ENCODE measurements at places on chromosomes 2 and 18.
A peak's percentile ranks its signal among the peaks of the same experiment; 100 is the strongest.

DNA sequence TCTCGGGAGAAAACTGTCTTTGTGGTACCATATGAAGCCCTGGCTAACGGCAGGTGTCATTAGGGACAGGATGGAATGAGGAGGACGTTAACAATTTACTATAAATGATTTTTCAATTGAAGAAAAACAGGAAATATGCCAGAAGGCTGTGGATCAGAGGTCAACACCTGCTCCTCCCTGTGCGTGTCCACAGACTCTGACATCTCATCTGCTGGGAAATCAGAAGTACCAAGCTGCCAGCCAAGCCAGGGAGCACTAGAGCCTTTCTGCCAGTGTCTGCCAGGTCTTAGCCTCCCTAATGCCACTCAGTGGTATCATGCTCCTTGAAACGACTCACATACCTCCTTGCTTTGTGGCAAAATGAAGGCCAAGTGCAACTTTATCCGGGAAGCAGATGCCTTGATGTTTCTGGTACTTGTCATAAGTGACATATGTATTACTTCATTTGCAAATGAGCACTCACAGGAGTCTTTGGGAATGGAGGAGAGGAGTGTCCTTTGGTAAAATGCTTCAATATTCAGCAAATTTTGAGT lies 541.1 kb downstream of the SATB2 start:
- no peak for DNase-seq

GRCh38 chr2:925309-925708 lies 25.3 kb upstream of the SNTG2 start:
- DNase-seq: no peak

- no peak for DNase-seq
These were observed 360.3 kb downstream of the CLIP4 start for GRCh38 chr2:29475499-29475898.

- DNase-seq: no peak
These were observed 316.6 kb downstream of the RDH14 start for GRCh38 chr2:18243816-18244215.

- DNase-seq: peak; percentile 36
These were observed 312.4 kb upstream of the MC4R start for GRCh38 chr18:60684843-60685513.

GRCh38 chr2:112829961-112830681 lies 6.5 kb downstream of the IL1B start:
- DNase-seq: no peak

DNA sequence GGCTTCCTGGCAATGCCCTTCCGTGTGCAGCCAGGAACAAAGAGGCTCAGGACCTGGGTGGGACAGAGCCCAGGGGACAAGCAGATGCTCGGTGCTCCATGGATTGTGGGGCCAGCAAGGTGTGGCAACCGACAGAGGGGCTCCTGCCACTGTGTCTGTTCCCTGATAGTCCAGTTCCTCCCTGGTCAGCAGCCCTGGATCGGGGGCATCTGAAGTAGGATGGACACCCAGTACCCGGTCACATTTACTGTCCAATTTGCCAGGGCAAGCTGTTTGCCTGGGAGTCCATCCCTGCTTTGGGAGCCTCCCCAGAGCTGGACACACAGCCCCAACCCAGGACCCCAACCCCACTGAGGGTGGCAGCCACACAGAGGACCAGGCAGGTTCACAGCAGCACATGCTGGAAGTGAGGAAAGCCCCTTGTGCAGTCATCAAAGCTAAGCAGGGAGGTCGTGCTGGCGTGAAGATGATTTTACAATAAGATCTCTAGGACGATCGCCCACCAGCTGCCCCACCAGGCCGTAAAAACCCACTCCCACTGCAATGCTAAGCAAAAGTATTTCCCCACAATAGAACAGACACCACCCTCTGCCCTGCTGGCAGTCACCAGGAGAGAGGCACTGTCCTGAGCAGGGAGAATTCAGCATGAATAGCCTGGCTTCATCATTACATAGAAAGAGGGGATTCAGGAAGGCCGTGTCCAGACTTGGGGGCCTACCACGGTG lies 141.7 kb downstream of the NDUFA10 start:
- no peak for DNase-seq

DNA sequence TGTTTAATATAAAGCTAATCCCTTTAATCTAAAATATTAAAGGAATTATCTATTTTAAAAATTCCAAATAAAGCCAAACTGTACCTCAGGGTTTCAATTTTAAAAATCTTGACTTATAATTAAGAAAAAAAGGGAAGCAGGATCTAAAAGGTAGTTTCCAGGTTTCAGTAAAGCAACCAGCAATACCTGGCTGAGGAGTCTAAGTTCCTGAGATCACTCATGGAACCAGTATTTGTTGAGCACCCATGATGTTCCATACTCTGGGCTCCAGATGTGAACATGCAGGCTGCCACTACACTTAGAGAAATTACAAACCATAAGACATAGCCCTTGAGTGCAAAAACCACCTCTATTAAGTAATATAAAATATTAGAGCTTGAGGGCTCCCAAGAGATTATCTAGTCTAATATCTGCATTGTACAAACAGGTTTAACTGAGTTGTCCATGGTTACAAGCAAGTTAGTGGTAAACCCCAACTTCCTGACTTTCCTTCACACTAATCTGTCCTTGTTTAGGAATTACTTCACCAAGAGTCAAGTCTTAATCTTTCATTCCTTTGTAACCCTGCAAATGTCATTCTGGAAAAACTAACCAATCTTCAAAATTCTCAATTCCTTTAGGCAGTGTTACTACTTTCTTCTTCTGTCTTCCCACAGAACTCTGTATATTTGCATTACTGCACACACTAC lies 49.2 kb downstream of the CLASP1 start:
- no peak for DNase-seq

DNA sequence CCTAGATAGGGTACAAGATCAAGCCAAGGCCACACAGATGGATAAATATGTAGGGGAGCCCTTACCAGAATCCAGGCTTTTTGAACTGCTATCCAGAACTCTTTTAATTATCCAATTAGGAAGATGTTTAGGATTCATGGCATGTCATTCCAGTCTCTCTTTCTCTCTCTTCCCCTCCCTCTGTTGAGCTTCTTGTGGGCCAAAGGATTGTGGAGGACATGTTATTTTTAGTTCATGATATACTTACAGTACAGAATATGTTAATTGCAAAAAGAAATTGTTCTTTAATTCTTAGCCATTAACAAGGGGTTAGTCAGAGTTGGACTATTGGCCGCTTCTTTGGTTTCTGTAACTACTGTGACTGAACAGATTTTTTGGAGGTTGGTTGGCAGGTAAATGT lies 113.0 kb downstream of the SETBP1 start:
- no peak for DNase-seq

DNA sequence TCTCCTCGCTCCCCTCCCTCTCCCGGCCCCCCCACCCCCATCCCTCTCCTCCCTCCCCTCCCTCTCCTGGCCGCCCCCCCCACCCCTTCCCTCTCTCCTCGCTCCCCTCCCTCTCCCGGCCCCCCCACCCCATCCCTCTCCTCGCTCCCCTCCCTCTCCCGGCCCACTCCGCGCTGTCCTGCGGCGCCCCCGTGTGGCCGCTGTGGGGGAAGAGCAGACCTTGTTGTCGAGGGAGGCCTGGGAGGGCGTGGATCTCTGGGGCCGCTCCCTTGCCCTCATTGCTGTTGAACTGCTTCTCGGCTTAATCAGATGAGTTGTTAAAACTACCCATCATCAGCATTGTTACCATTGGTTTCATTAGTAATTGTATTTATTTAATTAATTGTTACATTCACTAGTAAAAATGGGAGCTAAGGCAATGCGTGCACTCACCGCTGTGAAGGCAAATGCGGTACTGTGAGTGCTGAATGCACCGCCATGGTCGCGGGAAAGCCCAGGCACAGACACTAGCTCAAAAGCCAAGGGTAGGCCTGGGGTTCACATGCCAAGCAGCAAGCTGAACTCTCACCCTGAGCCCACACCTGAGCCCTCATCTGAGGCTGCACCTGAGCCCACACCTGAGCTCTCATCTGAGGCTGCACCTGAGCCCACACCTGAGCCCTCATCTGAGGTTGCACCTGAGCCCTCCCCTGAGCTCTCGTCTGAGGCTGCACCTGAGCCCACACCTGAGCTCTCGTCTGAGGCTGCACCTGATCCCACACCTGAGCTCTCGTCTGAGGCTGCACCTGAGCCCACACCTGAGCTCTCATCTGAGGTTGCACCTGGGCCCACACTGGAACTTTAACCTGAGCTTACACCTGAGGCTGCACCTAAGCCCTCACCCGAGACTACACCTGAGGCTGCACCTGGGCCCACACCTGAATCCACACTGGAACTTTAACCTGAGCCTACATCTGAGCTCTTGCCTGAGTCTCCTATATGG lies 8.8 kb downstream of the RTP5 start:
- DNase-seq: peak; percentile 52

GRCh38 chr2:179344280-179344964 lies 79.8 kb upstream of the SESTD1 start:
- peak; percentile 49 for DNase-seq

DNA sequence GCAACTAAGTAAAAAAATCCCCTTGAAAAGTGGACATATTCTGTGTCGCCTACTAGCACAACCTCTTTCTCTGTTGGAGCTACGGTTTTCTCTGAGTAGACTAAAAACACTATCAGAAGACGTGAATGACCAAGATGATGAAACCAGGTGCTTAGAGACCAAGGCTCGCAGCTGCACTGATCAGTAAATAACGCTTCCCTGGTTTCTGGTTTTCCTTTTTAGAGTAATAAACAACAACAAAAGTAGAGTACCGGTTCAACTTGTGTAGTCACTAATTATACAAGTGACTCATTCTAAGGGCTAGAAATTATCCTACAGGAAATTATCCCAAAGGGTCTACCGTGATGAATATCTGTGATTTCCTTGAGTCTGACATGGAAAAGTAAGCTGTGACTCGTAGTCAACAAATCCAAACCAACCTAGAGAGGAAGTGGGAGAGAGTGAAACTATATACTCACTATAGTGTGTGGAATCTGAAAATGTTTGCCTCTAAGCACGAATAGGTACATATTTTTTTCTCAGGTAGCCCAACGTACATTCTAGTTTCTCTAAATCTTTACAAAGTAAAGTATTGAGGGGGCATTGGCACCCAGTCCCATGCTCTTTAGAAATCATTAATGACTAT lies 17.8 kb downstream of the RASGRP3 start:
- no peak for DNase-seq

DNA sequence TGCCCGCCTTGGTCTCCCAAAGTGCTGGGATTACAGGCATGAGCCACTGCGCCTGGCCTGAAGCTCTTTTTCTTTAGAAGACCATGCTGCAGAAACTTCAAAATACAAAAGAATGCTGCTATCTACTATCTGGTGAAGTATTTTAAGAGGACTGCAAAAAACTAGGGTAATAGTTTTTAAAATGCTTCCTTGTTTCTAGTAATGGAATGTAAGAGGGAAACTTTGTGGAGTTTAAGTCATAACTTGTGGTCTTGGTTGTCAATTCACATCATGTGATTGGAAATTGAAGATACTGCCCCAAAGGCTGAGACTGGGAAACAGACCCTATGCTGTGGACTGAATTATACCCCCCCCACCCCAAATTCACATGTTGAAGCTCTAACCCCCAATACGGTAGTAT lies 68.3 kb downstream of the B3GNT2 start:
- no peak for DNase-seq

DNA sequence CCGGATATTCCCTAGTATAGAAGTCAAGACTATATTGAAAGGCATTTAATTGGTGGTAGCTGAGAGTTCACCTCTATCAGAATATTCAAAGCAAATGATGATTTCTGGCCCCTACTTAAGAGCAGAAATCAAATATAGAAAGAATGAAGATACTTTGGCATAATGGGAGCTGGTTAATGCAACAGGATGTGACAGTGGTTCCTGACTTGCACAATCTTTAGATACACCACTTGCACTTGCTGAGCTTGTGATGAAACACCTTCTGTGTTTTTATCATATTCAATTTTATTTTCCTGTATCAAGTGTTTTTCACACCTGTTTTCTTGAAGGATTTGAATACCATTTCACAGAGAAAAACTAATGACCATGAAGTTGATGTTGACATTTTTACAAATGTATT lies 124.1 kb upstream of the CDH19 start:
- no peak for DNase-seq

- DNase-seq: no peak
These were observed 346.3 kb downstream of the LRATD1 start for GRCh38 chr2:14978845-14979244.

DNA sequence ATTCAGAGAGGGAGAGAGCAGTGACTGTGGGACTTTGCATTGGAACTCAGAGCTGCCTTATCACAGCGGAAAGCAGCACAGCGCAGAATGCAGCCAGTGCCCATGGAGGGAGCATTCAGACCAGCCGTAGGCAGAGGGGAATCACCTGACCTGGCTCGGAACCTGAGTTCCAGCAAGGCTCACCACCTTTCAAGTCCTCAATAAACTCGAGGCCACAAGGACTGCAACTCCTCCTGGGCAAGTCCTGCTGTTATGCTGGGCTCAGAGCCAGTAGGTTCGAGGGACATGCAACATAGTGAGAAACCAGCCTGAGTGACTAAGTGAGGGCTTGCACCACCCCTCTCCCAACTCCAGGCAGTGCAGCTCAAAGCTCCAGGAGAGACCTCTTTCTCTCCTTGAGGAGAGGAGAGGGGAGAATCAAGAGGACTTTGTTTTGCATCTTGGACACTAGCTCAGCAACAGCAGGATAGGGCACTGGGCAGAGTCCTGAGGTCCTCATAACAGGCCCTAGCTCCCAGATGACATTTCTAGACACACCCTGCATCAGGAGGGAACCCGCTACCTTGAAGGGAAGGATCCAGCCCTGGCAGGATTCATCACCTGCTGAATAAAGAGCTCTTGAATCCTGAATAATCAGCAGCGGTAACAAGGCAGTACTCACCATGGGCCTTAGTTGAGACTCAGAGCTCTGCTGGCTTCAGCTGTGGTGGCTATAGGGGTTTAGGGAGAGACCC lies 136.8 kb upstream of the OTOS start:
- DNase-seq: peak; percentile 42

DNA sequence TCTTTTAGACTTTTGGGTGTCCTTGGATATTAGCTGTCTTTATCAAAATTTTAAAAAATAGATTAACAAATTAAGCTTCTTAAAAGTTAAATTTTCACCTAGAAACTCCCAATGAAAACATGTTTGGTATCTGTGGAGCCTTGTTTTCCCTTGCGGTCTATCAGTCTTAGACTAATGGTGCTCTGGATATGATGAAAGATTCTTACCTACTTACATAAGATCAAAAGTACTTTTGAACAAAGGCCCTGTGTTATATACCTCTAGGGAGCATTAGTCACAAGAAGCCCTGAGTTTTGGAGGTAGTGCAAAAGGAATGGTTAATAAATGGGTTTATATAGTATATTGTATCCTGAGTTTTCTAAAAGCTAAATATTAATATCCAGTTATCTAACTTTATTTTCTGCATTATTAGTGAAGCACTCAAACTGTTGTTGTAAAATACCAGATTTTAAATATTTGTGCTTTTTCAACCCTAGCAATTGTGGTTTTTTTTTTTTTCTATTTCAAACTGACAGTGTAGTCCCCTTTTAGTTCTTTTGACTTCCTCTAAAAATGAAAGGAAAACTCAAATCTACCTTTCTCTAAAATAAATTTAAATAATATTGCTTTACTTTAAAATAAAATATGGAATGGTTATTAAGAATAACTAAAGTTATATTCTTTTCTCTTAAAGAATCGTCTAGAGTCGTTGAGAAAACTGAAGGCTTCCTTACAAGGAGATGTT lies 18.1 kb downstream of the NDC80 start:
- no peak for DNase-seq

- DNase-seq: peak; percentile 84
These were observed 521.2 kb upstream of the POU3F3 start for GRCh38 chr2:104332731-104333130.

- DNase-seq: no peak
These were observed 114.6 kb downstream of the MYO5B start for GRCh38 chr18:50080316-50080715.

Data from astrocyte of the spinal cord (primary cell).